Spinal cord (tissue), 10 donors: ENCODE measurements at places on chromosomes 12 and 14.

GRCh38 chr12:15846887-15847286 lies 35.3 kb upstream of the STRAP start:
- H3K4me3 ChIP-seq: no peak overlapping the region
- no peaks in the 10 kb centered on the region for H3K27me3 ChIP-seq
- DNase-seq: peak; percentile 45
- no peak overlapping the region for H3K27ac ChIP-seq

DNA sequence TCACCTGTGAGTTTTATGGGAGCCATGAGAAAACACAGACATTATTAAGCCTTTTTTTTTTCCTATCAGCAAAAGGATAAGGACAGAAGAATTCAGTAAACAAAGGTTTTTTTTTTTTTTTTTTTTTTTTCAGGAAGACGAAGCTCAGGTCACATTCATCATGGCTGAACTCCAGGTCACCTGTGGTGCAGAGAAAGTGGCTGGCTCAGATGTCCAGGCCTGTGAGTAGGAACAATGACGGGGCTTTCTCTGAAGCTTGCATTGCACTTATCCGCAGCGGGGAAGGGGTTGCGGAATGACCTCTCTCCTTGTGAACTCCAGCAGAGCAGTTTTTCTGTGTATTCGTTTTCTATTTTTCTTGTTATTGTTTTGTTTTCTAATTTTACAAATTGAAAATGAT lies 759.6 kb upstream of the TMEM132C start:
- no peaks in the 10 kb centered on the region for H3K27me3 ChIP-seq
- no peak for DNase-seq
- H3K4me1 ChIP-seq: no peaks in the 10 kb centered on the region

- no peaks in the 10 kb centered on the region for H3K36me3 ChIP-seq
- no peak overlapping the region for H3K4me3 ChIP-seq
- H3K4me1 ChIP-seq: peaks cover 14% of the 10 kb centered on the region
- no peaks in the 10 kb centered on the region for H3K27me3 ChIP-seq
- no peak for DNase-seq
Measured at GRCh38 chr12:113142886-113143332, 6.6 kb upstream of the CFAP73 start.

DNA sequence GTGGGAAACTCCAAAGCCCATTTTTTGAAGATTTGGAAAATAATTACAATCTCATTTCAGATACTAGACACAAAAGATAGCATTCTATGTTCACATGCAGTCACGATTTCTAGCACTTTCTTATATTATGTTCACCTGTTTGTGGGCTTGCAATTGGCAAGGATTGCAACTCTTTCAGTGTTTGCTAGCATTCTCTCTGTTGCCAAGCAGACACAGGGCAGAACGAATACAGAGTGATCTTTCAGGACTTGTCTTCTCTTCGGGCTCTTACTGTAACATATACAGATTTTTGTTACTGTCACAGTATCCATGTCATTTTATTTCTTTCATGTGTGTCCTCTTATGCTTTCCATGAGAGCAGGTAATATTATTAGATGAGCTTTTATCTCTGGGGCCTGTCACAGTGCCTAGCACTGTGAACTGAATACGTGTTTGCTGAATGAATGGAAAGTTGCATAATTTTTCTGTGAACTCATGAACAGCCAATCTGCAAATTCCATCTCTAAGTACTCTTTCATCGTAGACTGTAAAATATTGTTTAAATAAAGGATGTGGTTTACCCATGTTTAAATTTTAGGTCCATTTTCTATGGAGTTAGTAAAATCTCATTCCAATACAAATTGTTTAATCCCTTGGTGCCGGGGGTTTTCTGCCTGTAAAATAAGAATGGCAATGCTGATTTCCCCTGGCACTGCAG lies 105.1 kb downstream of the BMP4 start:
- no peak for DNase-seq
- no peaks in the 10 kb centered on the region for H3K36me3 ChIP-seq
- no peaks in the 10 kb centered on the region for H3K27me3 ChIP-seq

DNA sequence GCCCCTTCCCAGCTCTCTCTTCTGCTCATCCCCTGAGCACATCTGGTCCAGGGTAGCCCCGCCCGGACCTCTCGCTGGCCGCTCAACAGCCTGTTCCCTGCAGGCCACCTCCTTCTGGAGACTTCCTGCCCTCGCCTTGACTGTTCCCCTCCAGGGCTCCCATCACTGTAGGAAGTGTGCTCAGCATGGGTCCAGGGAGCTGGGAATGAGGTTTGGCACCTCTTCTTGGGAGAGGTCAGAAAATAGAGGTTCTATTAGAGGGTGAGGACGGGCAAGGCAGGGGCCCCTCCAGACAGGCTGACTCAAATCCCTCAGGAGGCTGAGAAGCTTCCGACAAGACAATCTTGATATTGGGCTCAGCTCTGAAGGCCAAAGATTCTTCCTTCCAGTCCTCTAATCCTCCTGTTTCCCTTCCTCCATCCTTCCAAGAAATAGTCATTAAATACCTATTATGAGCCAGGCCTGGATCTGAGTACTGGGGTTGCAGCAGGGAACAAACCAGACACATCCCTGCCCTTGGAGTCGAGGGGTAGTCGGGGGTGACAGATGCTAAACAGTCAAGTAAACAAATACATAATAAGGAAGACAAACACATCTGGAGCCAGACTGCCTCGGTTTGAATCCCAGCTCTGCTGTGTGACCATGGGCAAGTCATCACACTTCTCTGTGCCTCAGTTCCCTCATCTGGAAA lies 30.6 kb downstream of the CMKLR1 start:
- H3K4me3 ChIP-seq: no peak overlapping the region
- peaks cover 50% of the 10 kb centered on the region for H3K4me1 ChIP-seq
- H3K36me3 ChIP-seq: no peaks in the 10 kb centered on the region
- H3K27ac ChIP-seq: peak overlapping the region; percentile 43
- H3K27me3 ChIP-seq: no peaks in the 10 kb centered on the region

- H3K27ac ChIP-seq: no peak overlapping the region
- DNase-seq: no peak
- no peak overlapping the region for H3K4me3 ChIP-seq
- peaks cover 86% of the 10 kb centered on the region for H3K36me3 ChIP-seq
Measured at GRCh38 chr12:132033627-132034026, 83.9 kb downstream of the EP400 start.

DNA sequence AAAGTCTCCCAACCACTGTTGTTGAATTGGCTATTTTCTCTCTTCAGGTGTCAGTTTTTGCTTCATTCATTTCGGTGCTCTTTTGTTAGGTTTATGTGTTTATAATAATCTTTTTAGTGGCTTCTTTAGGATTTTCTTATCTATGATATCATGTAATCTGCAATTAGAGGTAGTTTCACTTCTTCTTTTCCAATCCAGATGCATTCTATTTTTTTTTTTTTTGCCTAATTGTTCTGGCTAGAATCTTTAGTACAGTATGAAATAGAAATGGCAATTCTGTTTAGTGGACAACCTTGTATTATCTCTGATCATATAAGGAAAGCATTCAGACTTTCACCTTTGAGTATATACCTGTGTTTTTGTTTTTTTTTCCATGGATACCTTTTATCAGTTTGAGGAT lies 17.4 kb downstream of the CNOT2 start:
- no peak overlapping the region for H3K4me3 ChIP-seq
- H3K27me3 ChIP-seq: no peaks in the 10 kb centered on the region
- no peak overlapping the region for H3K27ac ChIP-seq
- H3K4me1 ChIP-seq: no peaks in the 10 kb centered on the region
